ENCODE measurements at places on chromosomes 13 and 19.

DNA sequence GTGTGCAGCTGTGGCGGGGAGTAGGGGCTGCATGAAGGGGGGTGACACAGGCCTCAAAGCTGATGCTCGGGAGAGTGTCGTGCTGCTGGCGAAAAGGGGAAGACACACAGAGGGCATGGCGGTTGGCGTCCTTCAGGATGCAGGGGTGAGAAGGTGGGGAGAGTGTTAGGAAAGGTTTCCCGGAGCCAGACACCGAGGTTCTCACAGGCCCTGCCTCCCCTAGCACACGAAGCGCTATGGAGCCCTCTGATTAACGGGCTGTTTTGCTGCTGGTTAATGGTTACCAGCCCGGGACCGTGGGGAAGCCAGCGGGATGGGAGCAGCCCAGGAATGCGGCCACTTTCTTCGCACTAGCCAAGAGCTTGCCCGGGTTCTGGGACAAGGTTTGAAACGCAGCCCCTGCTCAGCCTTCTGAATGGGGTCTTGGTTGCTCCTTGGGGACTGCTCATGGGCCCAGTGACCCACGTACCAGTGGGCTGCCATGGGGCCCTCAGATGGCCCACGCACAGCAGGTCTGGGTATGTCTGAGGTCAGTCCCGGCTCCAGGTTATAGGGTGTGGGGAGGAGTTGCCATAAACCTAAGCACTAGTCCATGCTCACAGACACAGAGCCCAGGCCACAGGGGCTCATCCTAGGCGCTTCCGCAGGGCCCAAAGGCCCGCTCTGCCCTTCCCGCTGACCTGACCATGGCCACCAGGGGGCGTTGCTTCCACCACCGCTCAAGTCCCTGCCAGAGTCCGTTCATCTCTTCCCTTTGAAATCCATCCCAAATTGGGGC, 31.3 kb upstream of the ISYNA1 start:
- DNase-seq: peak; percentile 63

DNA sequence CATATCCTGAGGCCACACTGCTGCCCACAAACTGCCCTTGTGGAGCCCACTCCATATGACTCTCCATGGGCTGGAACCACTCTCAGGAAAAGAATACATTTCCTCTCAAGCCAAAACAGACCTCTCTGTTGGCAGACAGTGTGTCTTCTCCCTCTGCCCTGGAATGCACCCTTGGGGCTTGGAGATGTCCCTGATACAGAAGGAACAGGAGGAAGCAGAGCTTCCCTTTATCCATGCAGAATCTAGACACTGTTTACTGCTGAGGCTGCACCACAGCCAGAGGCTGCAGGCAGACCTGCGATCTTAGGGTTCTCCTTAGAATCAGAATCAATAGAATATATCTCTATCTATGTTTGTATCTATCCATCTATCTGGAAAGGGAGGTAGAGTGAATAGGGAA, 26.8 kb upstream of the CYP4F8 start:
- no peak for DNase-seq

GRCh38 chr13:52707375-52707774, 32.2 kb downstream of the CNMD start:
- DNase-seq: no peak

DNA sequence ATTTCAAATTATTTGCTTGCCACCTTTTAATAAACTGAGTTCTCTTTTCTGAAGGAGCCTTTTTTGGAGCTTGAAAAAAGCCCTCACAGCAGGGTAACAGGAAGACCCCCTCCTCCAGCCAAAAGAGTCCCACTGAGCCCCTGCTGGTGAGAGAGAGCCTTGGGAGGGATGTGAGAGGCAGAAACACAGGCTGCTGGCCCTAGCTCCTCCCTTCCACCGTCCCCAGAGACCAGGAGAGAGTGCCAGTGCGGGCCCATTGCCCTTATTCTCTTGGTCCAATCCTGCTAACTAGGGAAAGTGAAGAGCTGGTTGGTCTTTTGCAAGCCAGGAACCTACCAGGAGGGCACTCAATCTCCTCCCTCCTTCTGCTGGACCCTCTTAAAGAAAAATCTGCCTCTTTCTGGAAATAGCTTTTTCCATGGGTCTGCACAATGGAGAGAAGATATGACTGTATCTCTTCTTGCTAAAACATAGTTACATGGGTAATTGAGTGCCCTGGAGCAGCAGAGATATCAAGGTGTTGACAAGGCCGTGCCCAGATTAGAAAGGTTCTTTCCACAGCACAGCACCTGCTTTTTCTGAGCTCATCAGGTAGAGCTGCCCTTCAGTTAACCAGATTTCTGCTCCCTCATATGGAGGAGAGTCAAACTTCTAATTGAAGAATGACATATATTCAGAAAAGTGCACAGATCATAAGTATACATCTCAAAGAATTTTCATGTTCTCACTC, 113.9 kb downstream of the LRCH1 start:
- no peak for DNase-seq

GRCh38 chr19:4061683-4062418, 4.8 kb downstream of the ZBTB7A start:
- no peak for DNase-seq

GRCh38 chr19:13094106-13094504, 8.6 kb downstream of the LYL1 start:
- no peak for DNase-seq
